ENCODE measurements at places on chromosomes 12 and 14.

DNA sequence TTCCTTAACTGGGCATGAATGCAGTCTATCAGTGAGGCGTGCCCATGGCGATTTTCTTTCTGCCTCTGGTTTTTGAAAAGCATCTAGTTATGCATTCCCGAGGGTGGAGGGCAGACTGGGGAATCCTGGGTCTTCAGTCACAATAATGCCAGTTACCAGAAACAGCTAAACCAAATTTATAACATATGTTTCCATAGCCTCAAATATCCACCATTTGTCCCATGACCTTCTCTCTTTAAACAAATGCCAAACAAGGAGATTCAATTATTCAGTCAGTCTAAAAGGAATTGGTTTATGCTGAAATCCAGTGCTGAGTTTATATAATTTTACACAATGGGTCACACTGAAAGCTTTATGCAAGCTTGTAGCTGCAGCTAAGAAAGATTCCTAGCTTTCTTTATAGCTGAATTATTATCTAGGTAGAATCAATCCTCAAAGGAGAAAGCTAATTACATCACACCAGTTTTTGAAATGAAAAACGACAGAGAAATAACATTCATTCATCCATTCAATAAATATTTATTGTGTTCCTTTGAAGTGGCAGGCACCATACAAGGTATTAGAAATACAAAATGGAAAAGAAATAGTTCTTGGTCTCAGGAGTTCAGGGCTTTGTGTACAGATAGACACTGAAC, 131.3 kb upstream of the RAP1B start:
- no peak for DNase-seq

DNA sequence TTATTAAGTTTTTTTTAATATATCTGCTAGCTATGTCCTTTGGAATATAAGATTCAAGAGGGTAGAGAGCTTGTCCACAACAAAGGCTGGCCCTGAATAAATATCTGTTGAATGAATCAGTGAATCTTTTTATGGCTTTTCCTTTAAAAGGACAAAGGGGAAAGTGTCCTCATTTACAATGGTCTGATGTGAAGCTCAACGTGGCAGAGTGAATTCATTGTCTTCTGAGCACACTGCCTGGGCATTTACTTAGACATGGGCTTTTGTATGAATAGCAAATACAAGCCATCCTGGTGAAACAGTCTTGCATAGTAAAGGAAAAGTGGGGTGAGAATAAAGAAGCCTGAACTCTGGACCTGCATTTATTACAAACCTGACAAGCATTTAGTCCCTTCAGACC, 201.2 kb downstream of the NELL2 start:
- DNase-seq: no peak

GRCh38 chr14:69845787-69846186, 33.4 kb upstream of the SMOC1 start:
- DNase-seq: no peak

DNA sequence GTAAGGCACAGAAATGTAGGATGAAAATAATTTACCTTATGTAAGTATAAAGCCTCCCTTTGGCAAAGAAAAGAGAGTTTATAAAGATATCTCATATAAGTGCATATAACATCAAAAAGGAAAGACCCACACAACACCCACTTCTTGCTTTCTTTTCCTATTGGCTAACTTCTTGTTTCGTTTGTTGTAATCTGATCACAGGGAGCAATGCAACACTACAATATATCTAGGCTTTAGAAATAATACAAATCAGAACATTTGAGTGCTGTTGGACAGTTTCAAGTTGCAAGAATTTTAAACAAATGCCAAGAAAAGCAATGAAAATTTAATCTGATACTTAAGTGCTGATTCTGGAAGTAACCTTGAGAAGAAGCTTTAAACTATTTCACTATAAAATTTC, 1.3 kb downstream of the FGD6 start:
- DNase-seq: no peak

- no peak for DNase-seq
Measured at GRCh38 chr14:64114796-64115195, 179.4 kb downstream of the ESR2 start.

GRCh38 chr12:449203-449602, 10.5 kb upstream of the B4GALNT3 start:
- DNase-seq: no peak

DNA sequence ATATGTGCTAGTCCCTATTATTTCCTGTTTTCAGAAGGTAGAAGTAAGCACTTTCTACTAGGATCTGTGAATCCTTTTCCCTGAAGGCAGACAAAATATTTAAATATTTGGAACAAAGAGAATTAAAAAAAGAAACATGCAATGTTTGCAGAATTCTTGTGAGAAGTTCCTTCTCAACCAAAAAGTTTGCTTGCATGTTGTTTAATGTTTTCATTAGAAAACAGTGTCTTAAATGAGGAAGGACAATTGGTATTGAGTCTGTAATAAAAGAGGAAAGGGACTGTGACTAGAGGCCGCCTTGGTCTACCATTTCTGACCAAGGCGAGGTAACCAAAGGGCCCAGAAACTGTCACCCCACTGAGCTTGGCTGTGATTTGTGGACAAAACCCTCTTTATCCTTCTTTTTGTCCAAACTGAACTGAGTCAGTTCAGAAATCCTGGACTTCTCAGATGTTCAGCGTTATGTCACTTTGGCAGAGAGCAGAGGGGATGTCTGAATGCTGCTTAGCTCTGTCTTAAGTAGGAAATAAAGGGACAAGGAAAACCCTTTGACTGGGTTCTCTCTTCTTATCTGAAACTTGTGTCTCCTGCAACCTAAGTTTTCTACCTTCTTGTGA, 129.8 kb upstream of the CPM start:
- DNase-seq: no peak

GRCh38 chr12:112236786-112237185, 111.4 kb downstream of the TRAFD1 start:
- DNase-seq: no peak

DNA sequence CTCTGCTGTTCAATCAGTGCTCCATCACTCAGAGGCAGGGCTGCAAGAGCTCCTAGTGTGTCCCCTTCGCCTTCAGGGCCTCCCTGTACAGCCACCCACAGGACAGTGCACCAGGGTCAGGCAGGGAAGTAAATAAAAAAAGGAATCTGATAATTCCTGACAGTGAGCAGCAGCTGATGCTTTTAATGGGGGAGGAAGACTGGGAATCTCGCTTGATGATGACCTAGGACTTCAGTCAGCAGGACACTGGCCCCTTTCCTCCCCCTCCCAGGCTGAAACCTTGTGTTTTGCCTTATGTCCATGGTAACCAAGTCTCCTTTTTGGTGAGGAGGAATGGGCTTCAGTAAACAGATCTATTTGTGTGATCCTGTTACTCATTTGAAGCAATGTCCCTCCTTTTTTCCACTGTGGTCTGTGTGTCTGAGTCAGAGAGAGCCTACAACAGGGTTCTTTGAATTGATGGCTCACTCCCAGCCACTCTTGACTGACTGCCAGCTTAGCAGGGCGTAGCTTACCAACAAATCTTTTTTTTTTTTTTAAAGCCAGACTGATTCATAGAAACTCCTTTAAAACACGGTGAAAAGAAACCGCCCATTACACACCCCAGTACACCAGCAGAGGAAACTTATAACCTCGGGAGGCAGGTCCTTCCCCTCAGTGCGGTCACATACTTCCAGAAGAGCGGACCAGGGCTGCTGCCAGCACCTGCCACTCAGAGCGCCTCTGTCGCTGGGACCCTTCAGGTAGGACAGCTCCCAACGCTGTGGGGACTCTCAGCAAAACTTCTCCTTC, at the start of gene EMP1:
TSS of gene EMP1 (plus strand) at position 597 of the 792 bp plus-strand sequence. CDS start 14,785 bp downstream, outside the sequence.
- DNase-seq: peak; percentile 77

DNA sequence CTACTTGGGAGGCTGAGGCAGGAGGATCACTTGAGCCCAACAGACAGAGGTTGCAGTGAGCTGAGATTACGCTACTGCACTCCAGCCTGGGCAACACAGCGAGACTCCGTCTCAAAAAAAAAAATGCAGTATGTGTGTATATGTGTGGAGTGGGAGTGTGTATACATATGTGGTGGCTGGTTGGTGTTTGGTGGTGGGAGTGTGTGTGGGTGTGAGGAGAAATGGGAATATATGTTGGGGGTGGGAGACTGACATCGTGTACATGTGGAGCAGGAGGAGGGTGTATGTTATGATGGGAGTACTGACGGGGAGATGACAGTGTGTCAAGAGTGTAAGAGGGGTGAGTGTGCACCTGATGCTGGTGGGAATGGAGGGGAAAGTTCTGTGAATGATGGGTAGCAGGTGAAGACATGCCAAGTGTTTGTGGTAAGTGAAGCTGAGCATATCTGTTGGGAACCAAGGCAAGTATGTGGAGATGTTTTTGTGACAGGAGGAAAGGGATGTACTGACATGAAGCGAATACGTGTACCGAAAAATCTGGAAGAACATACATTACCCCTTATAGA, 4.2 kb downstream of the PNMA1 start:
- DNase-seq: no peak

- no peak for DNase-seq
Measured at GRCh38 chr14:58104808-58105207, 47.2 kb downstream of the ARMH4 start.

GRCh38 chr14:85334316-85334715, 195.6 kb upstream of the FLRT2 start:
- DNase-seq: no peak

GRCh38 chr14:73216030-73216429, 21.3 kb upstream of the PAPLN start:
- no peak for DNase-seq

All from stimulated activated CD4-positive, alpha-beta T cell treated with anti-CD3 and anti-CD28 coated beads, Interleukin-2, amount 100 ng/mL, for 24 hours (primary cell).